MG63 (cell line): ENCODE measurements at places on chromosomes 11 and 22. TPM values are rescaled to one million over a fixed set of nuclear protein-coding genes. Genes with fewer than 3 reads are reported as not detected.

Gene RAB38
- total RNA-seq, result 0.46 TPM in 1 of 2 replicates, not detected in the other

DNA sequence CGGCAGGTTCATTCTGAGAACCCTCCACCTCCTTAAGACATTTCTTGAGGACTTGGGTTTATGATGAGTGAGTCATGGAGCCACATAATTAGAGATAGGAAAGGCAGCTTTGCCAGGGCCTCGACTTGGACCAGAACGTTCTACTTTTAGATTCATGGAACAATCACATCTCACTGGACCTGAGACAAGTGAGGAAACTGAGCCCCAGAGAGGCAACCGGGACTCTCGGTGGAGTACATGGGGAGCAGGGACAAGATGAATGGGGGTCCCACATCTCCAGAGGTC, 59.5 kb downstream of the LINC01488 start:
- no peak for DNase-seq

Gene CRY2
- total RNA-seq, result 6.5 and 13.0 TPM in 2 replicates

Gene PLAAT3
- total RNA-seq, result 13.6 and 28.8 TPM in 2 replicates
